ENCODE measurements at places on chromosomes 7 and 10. TPM values are rescaled to one million over a fixed set of nuclear protein-coding genes. Genes with fewer than 3 reads are reported as not detected.

PLXDC2 gene
- 4.8 TPM for total RNA-seq

- no peak overlapping the region for H3K27ac ChIP-seq
- H3K27me3 ChIP-seq, result no peaks in the 10 kb centered on the region
- DNase-seq, result no peak
- H3K4me3 ChIP-seq, result no peak overlapping the region
These were observed 143.4 kb downstream of the SGMS1 start for GRCh38 chr10:50480054-50481007.

- H3K27me3 ChIP-seq, result no peaks in the 10 kb centered on the region
- H3K27ac ChIP-seq, result no peak overlapping the region
- no peaks in the 10 kb centered on the region for H3K4me1 ChIP-seq
- no peak for DNase-seq
- H3K36me3 ChIP-seq, result no peaks in the 10 kb centered on the region
These were observed 47.3 kb downstream of the TCERG1L start for GRCh38 chr10:131264110-131264788.

- H3K36me3 ChIP-seq, result no peaks in the 10 kb centered on the region
- DNase-seq, result no peak
These were observed 239.9 kb downstream of the CAMK1D start for GRCh38 chr10:12589291-12589690.

DNA sequence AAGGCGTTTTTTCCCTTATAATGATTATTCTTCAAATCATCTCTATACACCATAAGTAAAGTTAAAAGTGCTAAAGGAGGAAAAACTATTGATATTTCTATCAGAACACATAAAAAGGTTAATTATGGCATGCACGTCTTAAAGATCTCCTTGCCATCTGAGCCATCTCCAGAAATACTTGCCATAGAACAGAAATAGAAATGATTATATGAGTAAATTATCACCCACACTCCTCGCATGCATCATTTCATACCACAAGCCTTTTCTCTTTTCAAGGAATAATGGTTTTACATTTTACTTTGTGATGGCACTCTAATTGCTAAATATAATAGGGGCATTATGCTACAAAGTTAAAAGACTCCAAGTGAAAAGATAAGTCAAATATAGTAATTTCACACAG lies 55.7 kb upstream of the GLCCI1 start:
- no peaks in the 10 kb centered on the region for H3K36me3 ChIP-seq
- no peaks in the 10 kb centered on the region for H3K27me3 ChIP-seq
- peaks cover 10% of the 10 kb centered on the region for H3K4me1 ChIP-seq
- peak overlapping the region; percentile 51 for H3K27ac ChIP-seq
- DNase-seq, result no peak

DNA sequence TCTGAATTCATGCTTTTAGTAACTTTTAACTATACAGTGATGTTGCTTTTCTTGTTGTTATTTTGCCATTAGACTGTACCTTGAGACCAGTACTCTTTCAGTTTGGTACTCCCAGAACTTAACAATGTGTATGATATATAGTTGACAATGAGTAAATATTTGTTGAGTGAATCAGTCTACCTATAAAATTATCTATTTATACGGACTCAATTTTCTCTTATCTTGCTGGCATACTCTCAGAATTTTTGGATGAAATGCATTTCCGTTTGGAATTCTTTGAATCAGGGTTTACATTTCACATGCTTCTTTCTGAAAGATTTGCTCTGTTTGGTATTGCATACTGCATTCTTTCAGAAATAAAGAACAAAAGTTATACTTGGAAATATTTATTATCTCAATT lies 47.8 kb upstream of the LRRC17 start:
- no peak for DNase-seq
- no peaks in the 10 kb centered on the region for H3K27me3 ChIP-seq
- H3K36me3 ChIP-seq, result no peaks in the 10 kb centered on the region
- H3K4me3 ChIP-seq, result no peak overlapping the region
- H3K4me1 ChIP-seq, result no peaks in the 10 kb centered on the region

GRCh38 chr10:45257600-45257999 lies 57.8 kb downstream of the OR13A1 start:
- no peaks in the 10 kb centered on the region for H3K36me3 ChIP-seq
- no peaks in the 10 kb centered on the region for H3K4me1 ChIP-seq
- no peak overlapping the region for H3K27ac ChIP-seq
- no peak overlapping the region for H3K4me3 ChIP-seq

EPO gene
- total RNA-seq, result 6.3 TPM

SNCG gene
- total RNA-seq, result 2.9 TPM

GRCh38 chr7:91248996-91249395 lies 15.2 kb upstream of the FZD1 start:
- H3K4me1 ChIP-seq, result no peaks in the 10 kb centered on the region
- no peak for DNase-seq
- no peak overlapping the region for H3K27ac ChIP-seq
- H3K27me3 ChIP-seq, result no peaks in the 10 kb centered on the region
- no peak overlapping the region for H3K4me3 ChIP-seq

HSPA12A gene
- total RNA-seq, result 4.2 TPM

GRCh38 chr10:29731760-29732159 lies 97.0 kb upstream of the SVIL start:
- H3K4me3 ChIP-seq, result no peak overlapping the region
- no peaks in the 10 kb centered on the region for H3K36me3 ChIP-seq

DNA sequence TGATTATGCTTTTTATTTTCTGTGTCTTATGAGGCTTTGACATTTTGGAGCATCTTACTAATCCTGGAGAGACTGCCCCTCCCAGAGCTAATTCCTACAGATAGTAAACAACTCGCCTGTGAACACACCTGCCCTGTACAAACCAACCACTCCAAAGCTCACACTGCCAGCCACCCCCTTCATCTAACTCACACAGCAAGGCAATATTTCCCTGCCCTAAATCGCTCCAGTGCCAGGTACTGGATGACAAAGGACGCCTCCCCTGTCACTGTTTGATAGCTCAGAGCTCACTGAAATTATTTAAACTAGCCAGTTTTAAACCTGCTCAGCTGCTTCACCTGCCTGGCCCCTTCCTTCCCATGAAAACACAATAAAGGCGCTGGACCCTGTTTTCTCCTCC lies 535.1 kb upstream of the CELF2 start:
- H3K4me1 ChIP-seq, result no peaks in the 10 kb centered on the region
- no peak for DNase-seq
- no peak overlapping the region for H3K4me3 ChIP-seq
- no peak overlapping the region for H3K27ac ChIP-seq
- no peaks in the 10 kb centered on the region for H3K36me3 ChIP-seq

GRCh38 chr10:19654576-19654975 lies 161.7 kb upstream of the PLXDC2 start:
- peaks cover 29% of the 10 kb centered on the region for H3K4me1 ChIP-seq
- no peak overlapping the region for H3K27ac ChIP-seq
- H3K36me3 ChIP-seq, result no peaks in the 10 kb centered on the region

- H3K27me3 ChIP-seq, result no peaks in the 10 kb centered on the region
- H3K27ac ChIP-seq, result no peak overlapping the region
- DNase-seq, result no peak
- no peak overlapping the region for H3K4me3 ChIP-seq
- H3K36me3 ChIP-seq, result no peaks in the 10 kb centered on the region
- H3K4me1 ChIP-seq, result no peaks in the 10 kb centered on the region
These were observed 246.9 kb upstream of the MKLN1 start for GRCh38 chr7:131080754-131081153.

DNA sequence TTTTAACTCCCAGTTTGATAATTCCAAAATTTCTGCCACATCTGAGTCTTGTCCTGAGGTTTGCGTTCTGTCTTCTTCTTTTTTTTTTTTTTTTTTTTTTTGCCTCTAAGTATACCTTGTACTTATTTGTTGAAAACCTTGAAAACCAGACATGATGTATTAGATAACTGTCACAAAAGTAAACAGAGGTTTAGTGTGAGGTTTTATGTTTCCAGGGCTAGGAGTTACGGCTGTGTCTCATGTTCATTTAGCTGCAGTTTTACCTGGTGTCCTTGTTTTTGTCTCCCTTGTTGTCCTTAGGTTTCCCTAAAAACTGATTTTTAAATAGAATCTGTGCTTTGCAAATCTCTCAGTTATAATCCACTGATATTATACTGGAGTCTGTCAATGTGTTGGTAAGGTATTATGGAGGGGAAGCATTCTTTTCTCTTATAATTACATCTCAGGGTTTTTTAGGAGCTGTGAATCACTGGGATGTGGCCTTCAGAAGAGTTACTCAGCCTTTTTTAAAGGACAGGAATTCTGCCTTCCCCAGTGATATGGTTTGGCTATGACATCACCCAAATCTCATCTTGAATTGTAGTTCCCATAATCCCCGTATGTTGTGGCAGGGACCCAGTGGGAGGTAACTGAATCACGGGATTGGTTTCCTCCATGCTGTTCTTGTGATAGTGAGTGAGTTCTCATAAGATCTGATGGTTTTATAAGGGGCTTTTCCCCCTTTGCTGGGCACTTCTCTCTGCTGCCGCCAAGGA lies 95.0 kb downstream of the CDCA7L start:
- H3K27ac ChIP-seq, result no peak overlapping the region
- DNase-seq, result no peak

DNA sequence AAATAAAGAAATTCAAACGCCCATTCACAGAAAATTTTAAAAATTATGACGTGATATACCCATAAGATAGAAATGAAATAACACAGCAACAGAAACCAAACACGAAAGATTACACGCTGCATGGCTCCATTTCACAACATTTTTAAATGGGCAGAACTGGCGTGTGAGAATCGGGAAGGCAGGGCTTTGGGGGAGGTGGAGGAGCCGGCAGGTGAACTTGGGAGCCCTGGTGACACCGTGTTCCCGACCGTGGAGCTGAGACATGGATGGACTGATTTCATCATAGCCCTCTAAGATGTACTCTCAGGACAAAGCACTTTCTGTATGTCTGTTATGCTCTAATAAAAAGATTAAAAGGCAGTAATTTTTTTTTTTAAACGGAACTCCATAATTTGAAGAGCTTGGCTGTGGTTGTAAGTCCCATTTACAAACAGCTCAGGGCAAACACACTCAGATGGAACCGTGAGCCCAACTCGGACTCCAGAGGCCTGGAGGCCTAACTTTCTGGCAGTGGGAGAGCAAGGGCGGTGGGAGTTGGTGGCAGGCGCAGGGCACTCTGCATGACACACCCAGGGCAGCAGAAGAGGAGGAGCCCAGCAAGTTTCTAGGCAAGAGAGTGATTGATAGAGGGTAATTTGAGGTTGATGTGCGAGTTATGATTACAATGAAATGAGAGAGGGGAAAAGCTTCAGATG lies 203.4 kb downstream of the MAD1L1 start:
- no peak for DNase-seq
- H3K36me3 ChIP-seq, result no peaks in the 10 kb centered on the region
- H3K4me1 ChIP-seq, result no peaks in the 10 kb centered on the region
- no peak overlapping the region for H3K27ac ChIP-seq

DNA sequence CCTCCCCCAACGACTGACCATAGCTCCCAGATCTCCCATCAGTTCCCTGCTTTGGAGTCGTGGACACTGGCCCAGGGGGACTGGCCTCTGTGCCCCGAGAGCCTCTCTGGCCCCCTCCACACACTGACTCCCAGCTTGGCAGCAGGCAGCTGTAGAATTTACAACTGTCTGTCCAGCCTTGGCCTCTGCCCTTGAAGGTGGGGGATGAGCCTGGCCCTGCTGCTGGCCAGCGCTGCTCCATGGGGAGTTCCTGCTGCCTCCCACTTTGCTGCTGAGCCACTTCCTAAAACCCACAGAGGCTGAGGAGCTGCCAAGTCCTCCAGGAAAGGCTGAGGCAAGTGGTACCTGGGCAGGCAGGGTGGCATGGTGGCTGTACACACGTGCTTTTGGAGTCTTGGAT lies 147.1 kb downstream of the WDR11 start:
- H3K27ac ChIP-seq, result no peak overlapping the region
- no peak for DNase-seq
- H3K4me1 ChIP-seq, result no peaks in the 10 kb centered on the region
- H3K27me3 ChIP-seq, result no peaks in the 10 kb centered on the region
- no peak overlapping the region for H3K4me3 ChIP-seq

DNA sequence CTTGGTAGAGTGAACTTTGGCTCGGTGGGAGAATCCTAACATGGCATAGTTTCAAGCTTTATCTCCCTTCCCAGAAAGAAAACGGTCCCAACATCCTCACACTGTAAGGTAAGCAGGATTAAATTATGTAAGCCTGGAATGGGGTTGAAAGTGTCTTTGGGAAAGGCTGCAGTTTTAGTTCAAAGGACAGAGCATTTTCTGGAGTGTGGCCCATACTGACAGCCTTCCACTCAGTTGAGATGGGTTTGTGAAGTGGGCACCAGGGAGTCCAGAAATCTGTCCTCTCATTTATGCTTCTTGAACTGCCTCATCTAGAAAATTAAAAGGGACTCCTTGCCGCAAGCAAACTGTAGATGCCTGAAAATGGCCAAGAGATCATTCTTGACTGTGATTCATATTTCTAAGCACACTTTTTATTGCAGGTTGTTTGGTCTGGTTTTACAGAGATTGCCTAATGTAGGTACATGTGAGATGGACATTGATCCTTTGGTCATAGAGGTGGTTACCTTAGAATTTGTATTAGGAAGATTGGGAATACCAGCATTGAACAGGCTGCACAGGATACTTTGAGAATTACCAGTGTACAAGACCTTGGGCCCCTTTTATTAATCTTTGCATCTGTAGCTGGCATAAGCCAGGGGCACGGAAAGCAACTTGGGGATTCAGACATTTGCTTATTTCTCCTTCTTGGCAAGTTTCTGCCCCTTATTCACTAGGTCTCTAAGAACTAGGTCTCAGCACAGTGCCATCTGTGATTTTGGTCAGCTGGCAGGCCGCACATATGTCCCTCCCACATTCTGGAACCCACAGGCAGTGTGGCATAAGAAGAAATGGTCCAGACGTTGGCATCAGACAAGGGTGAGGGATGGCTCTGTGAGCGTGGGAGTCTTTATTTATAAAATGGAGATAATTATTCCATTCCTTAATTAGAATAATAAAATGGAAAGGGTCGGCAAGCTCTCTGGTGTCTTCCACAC lies 125.9 kb downstream of the GLCCI1 start:
- DNase-seq, result no peak
- H3K27ac ChIP-seq, result peak overlapping the region; percentile 16
- no peaks in the 10 kb centered on the region for H3K27me3 ChIP-seq
- no peak overlapping the region for H3K4me3 ChIP-seq

GRCh38 chr10:31808258-31809218 lies 120.1 kb downstream of the ARHGAP12 start:
- H3K27ac ChIP-seq, result no peak overlapping the region
- DNase-seq, result no peak
- H3K36me3 ChIP-seq, result peaks cover 9% of the 10 kb centered on the region
- no peaks in the 10 kb centered on the region for H3K27me3 ChIP-seq
- no peaks in the 10 kb centered on the region for H3K4me1 ChIP-seq

- no peaks in the 10 kb centered on the region for H3K27me3 ChIP-seq
- no peak overlapping the region for H3K4me3 ChIP-seq
- DNase-seq, result no peak
- H3K36me3 ChIP-seq, result no peaks in the 10 kb centered on the region
These were observed 31.9 kb downstream of the ZEB1 start for GRCh38 chr10:31350891-31351290.

BLNK gene
- total RNA-seq, result 19.0 TPM

DNA sequence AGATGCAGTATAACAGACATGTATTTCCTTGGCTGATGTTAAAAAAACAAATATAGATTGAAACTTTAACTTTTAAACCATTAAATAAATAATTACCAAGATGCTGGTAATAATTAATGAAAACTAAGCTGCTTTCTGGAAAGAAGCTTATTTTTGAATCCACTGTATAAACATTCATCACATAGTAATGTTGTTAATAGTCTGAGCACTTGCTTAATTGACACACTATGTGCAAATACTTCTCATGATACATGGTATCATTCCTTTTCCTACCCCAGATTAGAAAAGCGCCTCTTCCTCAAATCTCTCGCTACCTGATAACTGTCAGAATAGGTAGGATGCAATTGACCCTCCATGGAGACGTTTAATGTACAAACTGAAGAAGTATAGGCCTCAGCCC lies 15.0 kb upstream of the COL28A1 start:
- H3K36me3 ChIP-seq, result no peaks in the 10 kb centered on the region
- H3K27me3 ChIP-seq, result no peaks in the 10 kb centered on the region
- no peak overlapping the region for H3K27ac ChIP-seq
- no peak for DNase-seq

Measured in right lobe of liver (tissue), 6 donors.